ENCODE measurements at places on chromosomes 6 and 20.

- DNase-seq: no peak
Measured at GRCh38 chr6:38492031-38492430, 147.7 kb downstream of the BTBD9 start.

- peak; percentile 38 for DNase-seq
Measured at GRCh38 chr20:34834459-34834893, 9.0 kb upstream of the NCOA6 start.

GRCh38 chr6:161074496-161075121 is 83.0 kb downstream of the MAP3K4 start:
- no peak for DNase-seq

DNA sequence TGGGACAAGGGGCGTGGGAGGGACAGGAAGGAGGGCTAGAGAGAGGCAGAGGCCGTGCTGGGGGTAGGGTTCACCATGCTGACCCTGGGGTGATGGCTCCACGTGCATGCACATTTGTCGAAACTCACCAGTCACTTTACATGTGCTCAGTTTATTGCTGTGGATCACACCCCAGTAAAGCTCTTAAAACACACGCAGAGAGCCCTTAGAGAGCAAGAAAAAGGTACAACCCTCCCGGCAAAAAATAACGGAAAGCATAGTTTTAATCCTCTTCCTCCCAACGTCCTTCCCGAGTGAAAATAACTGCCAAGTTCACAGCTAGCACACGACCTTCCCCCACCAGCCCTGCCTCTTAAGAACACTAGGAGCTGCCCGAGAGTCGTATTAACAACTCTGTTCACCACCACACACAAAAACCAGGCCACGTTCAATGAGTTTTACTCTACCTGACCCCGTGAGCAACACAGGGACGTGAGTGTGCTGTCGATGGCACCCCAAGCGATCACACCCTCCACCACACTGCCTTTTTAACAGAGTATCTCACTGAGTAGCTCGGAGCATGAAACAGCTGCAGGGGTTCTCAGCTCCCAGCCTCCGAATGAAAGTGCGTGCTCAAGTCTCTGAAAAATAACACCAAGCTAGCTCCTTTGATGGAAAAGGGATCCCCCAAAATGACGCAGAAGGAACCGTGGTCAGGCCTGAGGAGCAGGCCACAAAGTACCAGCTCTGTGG is 39.7 kb downstream of the TAF4 start:
- no peak for DNase-seq

DNA sequence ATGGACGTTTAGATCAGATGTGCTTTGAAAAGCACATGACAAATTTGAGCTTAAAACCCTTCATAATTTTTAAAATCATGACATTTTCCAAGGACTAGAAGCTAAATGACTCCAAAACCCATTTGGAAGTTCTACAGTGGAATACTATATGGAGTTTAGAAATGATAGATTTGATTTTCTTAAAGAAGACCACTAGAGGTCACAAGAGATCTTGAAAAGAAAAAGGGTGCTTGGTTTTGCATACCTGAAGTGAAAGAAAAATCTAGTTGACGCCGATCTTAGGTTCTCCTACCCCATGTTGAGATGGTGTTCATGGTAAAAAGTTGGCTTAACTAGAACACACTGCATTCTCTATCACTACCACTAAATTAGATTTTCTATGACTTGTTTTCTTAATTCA is 31.5 kb downstream of the CFAP61 start:
- DNase-seq: peak; percentile 25

GRCh38 chr6:37007340-37008043 is 2.0 kb downstream of the FGD2 start:
- DNase-seq: peak; percentile 51

DNA sequence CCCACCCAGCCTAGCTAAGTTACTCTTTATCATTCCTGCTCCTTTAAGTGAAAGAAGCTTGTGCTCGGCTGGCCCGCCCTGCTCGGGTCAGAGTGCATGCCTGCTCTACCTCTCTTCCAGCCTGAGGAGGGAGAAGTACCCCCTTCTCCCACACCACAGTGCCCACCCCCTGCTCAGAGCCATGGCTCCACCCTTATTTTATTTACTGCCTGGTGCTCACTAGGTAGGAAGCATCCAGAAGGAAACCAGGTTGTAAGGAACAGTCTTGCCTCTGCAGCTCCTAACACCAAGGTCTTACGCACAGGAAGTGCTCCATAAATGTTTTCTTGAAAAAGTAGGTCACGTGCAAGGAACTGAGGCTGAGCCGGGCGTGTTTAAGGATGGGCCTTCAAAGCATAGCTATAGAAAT is 105.7 kb upstream of the SNX9 start:
- DNase-seq: no peak

DNA sequence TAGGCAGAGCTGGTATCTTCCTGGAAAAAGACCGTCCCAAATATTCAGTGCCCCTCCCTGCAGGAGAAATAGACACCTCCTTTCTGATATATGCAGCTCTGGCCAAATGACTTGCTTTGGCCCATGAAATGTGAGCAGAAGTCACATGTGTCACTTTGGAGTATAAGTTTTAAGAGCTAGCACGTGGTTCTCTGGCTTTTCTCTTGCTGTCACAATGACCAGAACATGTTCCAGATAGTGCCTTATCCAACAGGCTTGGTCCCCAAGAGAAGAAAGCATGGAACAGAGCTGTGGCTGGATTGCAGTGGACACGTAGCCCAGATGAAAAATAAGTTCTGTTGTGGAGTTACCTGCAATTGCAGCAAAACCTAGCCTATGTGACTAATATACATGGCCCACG is 40.4 kb downstream of the UNC5CL start:
- DNase-seq: no peak

GRCh38 chr6:42427871-42428270 is 23.9 kb downstream of the TRERF1 start:
- no peak for DNase-seq

GRCh38 chr6:124371974-124372475 is 568.4 kb downstream of the NKAIN2 start:
- DNase-seq: no peak

GRCh38 chr20:5013682-5014447 is 12.6 kb upstream of the SLC23A2 start:
- DNase-seq: no peak

- DNase-seq: peak; percentile 64
Measured at GRCh38 chr6:47335466-47335865, 25.8 kb upstream of the TNFRSF21 start.

DNA sequence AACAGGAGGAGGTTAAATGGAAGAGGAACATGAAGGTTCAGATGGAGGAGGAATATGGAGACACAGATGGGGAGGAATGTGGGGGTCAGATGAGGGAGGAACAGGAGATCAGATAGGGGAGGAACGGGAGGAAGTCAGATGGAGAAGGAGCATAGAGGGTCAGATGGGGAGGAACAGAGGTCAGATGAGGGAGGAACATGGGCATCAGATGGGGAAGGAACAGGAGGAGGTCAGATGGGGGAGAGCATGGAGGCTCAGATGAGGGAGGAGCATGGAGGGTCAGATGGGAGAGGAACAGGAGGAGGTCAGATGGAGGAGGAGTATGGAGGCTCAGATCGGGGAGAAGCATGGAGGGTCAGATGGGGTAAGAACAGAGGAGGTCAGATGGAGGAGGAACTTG is 290.6 kb downstream of the BMP7 start:
- DNase-seq: no peak

DNA sequence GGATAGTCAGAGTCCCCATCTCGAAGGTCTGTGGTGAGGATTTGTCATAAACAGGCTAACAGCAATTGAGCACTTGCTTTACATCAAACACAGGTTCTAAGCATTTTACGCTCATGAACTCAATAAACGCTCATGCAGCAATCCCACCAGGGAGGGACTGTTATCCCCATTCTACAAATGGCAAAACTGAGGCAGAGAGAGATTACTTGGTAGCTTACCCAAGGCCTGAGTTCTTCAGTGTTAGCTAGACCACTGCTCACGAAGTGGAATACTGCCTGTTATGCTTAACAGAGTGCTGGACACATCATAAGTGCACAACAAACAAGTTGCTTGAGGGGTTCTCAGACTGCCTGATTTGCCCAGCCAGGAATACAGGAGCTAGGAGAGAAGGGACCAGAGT is 23.7 kb upstream of the TCP11 start:
- DNase-seq: no peak

- DNase-seq: peak; percentile 30
Measured at GRCh38 chr20:12414446-12415274, 497.0 kb downstream of the BTBD3 start.

GRCh38 chr6:116210750-116211425 is 43.0 kb downstream of the TSPYL4 start:
- no peak for DNase-seq

DNA sequence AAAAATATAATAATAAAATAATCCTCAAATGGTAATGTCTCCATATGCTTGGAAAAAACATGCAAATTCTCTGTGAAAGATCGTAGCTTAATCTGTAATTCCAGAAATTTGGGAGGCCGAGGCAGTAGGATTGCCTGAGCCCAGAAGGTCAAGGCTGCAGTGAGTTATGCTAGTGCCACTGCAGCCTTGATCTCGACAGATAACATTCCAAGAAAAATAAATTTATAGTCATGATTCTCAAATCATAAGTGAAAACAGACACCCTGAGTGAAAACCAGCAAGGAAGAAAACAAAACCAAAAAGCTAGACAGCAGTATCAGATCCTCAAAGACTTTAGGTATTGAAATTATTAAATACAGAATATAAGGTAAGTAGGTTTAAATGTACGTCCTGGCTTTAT is 3.8 kb upstream of the MUC21 start:
- DNase-seq: no peak

DNA sequence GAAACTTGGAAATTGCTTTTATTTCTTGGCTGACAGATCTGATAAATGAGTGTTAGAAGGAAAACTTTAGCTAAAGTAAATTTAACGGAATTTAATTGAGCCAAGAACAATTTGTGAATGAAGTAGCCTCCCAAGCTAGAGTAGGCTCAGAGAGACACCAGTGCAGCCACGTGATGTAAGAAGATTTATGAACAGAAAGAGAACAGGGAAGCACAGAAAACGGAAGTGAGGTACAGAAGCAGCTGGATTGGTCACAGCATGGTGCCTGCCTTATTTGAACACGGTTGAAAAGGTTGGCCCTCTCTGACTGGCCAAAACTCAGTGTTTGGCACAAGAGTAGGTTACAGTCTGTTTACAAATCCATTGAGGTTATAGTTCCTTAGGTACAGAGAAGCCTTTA is 29.5 kb upstream of the IFNGR1 start:
- peak; percentile 26 for DNase-seq

DNA sequence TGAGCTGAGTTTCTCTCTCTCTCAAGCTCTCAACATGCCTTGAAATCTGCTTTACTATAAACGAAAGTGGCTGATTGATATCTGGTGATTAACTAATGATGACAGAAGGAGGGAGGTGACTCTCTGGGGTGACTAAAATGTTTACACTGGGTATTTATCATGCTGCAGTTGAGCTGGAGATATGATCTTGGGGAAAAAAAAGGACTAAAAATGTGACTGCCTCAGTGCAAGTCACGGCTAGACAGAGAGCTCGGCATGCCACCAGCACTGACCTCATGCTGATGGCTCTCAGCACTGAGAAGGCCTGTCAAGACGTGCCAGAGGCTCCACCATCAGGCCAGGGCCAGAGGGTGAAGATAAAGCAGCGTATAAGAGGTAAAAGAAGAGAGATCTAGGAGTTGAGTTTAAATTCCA is 103.1 kb upstream of the SPACA1 start:
- DNase-seq: peak; percentile 26

- peak; percentile 64 for DNase-seq
Measured at GRCh38 chr6:150006961-150007464, 18.3 kb downstream of the RAET1L start.

DNA sequence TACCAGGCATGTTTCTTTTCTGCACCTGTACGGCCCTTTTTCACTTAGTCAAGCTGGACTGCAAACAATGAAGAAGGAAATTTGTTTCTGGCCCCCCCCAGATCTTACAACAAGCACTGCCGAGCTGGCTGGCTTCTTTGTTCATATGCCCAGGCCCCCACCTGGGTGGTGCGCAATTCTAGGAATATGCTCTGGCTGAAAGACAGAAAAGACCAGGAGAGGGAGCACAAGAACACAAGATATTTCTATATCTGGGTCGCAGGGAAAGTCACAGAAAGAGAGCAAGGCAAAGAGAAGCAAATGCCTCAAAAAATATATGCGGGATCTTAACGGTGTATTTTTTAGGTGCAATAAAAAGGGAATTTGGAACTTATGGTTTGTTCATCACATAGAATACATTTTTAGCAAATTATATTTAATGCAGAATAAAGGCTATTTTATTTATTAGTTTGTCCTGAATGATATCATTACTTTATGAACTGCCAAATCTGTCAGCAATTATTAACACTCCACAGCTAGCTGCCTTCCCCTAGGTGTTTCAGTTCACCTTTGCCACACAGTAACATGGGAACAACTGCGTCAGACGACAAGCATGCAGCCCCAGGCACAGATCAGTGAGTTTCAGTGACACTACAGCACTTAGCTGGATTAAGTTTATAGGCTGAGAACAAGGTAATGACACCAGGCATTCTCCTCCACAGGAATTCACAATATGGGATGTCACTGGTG is 76.5 kb downstream of the GJA10 start:
- DNase-seq: peak; percentile 44

DNA sequence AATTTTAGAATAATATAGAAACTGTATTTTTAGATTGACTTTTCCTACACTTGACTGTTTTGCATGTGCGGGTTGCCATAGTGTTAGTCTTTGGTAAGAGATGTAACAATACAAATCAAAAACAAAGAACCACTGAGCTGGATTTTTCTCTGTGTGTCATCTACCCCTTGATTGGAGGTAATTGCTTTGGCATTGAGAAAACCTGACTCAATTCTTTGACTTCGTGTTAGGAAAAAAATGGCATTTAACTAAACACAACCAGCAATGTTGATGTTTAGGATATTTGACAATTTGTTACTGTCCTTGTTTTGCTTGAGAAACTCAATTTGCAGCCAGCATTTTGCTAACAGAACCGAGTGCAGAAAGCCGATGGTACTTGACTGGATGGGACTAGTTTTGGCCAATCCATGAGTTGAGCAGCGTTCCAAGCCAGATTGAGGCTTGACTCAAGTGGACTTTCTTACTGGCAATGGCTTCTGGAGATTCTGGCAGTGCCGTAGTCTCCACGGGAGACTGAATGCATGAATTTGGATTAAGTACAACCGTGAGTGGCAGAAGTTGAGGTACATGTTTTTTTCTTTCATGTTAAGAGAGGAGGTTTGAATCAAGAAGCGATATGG is 17.1 kb downstream of the TPBG start:
- no peak for DNase-seq

- peak; percentile 78 for DNase-seq
Measured at GRCh38 chr6:10098756-10099528, 315.9 kb downstream of the TFAP2A start.

GRCh38 chr20:37627060-37627766 is 66.6 kb upstream of the CTNNBL1 start:
- DNase-seq: peak; percentile 76

DNA sequence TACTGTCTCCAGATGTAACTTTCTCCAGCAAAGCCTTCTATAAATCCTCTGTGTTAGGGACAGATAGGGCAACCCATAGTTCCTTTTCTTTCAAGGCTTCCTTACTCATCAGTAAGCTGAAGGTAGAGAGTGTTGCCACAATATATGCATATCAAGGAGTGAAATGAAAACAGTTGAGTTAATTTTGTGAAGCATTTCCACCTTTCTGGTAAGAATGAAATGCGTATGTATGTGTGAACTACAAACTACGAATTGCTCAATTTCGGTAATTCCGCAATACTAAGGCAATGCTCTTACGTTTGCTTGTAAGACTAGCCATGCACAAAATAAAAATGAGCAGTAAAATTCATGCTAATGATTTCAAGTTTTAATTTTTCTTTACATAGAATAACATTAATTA is 61.2 kb upstream of the HBS1L start:
- DNase-seq: no peak

- no peak for DNase-seq
Measured at GRCh38 chr6:38564301-38564700, 75.4 kb downstream of the BTBD9 start.

- no peak for DNase-seq
Measured at GRCh38 chr20:34747479-34747878, 43.3 kb downstream of the TP53INP2 start.
